Suppressor macrophage treated with lipopolysaccharide for 1 hour (primary cell): ENCODE measurements at places on chromosomes 5 and 9.

GRCh38 chr9:124889006-124889405 lies 27.1 kb downstream of the ARPC5L start:
- DNase-seq = no peak

- DNase-seq = no peak
Observed at GRCh38 chr5:113204525-113205161, 228.0 kb downstream of the DCP2 start.

DNA sequence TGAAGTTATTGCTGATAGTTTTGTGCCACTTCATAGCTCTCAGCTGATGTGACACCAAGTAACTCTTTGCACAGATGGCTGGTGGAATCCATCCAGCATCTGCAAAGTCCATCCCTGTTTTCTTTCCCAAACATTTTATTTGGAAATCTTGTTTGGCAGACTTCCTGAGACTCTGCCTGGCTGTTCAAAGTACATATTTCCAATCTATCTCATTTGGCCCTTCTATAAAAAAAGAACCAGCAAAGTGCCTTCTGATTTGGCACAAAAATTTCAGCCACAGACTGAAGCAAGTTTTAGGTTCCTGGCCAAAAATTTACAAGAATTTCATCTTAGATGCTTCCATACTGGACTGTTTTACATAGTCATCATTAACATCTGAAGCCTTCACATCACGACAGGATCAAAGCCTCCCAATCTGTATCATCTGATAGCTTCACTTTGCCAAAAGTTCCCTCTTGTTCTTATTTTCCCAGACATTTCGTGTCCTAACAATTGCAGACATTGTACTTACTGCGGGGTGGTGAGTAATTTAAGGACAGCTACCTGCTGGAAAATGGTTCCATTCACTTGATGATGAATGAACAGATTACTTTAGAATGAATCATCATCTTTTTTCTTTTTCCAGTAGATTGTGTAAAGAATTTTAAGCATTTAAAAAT lies 377.3 kb downstream of the KIAA0825 start:
- no peak for DNase-seq

GRCh38 chr5:1699394-1699793 lies 100.2 kb downstream of the MRPL36 start:
- DNase-seq = no peak

DNA sequence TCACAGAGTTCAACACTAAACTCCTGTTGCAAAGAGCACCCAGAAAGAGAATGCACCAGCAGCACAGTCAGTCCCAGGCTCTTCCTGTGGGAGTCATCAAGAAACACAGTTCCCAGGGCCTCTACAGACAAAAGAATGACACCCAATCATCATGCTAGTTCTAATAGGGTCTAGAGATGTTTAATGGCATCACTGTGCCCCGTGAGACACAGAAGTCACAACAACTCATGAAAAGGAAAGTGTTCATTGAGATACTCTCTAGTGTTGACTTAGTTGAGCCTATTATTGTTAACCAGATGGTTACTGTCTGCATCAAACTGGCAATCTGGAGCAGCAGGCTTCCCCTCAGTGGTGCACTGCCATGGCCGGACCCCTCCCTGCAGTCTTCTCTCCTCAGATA lies 1.6 kb downstream of the KLHL3 start:
- DNase-seq = peak; percentile 36

DNA sequence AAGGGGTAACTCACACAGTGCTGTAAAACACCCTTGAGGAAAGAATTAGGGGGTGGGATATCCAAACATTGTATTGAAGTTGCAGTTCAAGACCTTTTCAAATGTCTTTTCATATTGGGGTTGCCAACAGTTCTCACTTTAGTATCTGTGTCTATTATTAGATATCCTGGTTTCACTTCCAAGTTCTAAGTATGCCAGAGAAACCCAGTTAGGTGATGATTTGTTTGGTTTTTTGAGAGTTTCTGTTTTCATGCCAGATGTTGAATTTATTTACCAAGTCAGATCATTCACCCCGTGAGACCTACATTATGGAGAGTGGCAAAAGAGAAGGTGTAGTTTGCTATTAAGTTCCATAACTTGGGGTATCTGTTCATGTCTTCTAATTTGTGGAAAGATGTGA lies 64.5 kb downstream of the C9orf152 start:
- no peak for DNase-seq
